Fibroblast of skin of scalp (primary cell): ENCODE measurements at places on chromosomes 1 and 21.

GRCh38 chr1:211133393-211133835 is 534 bp downstream of the KCNH1 start:
- DNase-seq = peak; percentile 11

DNA sequence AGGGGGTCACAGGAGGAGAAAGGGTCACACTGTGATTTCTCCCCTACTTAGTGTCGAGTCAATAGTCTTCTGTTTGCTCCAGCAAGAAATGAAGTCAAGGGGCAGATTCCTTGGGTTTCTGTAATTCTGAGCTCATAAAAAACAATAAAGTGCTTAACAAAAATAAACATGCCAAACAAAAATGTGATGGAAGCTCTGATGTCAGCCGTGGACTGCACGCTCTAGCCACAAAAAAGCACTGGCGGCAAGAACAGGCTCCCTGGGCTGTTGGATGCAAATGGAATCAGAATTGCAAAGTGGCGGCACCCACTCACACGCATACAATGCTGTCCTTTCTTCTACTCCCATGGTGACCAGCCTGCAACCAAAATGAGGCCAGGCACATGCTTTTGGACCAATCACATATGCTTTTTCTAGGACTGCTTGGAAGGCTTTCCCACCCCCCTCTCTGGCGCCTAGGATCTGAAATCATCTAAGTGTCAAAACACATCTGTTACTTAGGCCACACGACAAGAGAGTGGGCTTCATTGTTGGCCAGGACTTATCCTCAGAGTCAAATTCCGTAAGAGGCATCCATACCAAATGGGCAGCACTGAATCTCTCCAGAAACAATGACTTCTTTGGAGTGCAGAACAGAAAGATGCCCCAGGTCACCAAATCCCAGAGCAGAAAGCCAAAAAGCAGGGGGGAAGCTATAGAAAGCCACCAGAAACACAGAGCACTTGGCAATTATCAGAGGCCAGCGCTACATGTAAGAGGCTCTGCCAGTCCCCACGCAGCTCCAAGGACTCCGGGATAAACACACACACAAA is 9.2 kb downstream of the C1orf198 start:
- DNase-seq = peak; percentile 73

DNA sequence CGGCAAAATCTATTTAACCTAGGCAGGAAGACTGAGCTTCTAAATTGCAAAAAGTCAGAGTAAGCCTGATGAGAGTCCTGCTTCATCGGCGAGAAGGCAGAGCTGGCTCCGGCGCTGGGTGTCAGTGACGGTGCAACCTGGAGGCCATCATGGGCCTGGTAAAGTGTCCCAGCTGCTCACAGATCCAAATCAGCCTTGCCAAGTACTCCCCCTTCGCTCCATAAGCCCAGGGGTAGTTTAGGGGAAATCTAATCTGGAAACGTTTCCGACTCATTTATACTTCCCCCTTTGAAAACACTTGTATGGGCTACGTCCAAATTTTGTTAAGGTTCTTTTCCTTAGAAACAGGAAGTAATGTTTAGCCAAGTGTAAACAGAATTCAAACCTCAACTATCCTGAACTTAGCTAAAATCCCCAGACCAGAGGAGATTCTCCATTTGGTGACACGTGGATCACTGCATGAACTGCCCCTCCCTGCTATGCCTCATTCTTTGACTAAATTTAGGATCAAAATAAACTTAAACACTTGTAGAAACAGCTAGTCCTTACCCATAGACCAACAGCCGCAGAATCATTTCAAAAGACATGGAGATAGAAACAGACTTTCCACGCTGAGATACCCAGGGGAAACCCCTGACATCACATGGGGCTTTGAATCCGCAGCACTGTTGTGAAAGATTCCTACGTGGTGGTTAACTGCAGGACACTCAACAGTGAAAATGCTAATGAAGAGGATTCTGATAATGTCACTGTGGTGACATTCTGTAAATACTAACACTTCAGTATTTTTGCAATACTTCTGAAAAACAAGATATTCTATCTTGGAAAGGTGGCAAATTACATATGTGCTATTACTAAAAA is 172.7 kb downstream of the TGFBR3 start:
- DNase-seq = peak; percentile 48

- DNase-seq = peak; percentile 81
These were observed 83.5 kb upstream of the ADGRL2 start for GRCh38 chr1:81717230-81717629.

DNA sequence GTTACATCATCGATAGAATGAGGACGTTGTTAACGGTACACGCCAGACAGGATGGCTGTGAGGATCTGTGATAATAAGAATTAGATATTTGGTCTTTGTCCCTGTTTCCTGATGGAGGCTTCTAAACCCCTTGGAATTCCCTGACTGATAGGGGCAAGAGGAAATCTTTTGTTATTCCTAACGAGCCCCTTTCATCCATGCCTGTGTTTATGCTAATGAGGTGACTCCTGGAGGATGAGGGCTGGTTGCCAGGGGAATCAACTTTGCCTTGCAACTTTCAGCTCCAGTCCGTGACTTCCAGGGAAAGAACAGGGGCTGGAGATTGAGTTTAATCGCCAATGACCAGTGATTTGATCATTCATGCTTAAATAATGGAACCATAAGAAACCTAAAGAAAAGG is 39.3 kb upstream of the NLRP3 start:
- no peak for DNase-seq

- no peak for DNase-seq
These were observed 12.4 kb downstream of the COL18A1 start for GRCh38 chr21:45417256-45417950.

DNA sequence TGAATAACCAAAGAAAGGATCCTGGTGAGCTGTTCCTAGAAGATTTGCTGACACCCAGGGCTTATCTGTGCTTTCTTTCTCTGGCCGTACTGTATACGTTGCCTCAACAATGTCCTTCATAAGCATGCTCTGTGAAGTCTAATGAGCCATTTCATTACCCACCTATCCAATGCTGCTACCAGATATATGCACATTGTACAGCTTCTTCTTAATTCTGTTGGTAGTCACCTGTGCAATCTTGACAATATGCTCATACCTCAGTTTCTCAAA is 731.8 kb upstream of the NCAM2 start:
- no peak for DNase-seq

DNA sequence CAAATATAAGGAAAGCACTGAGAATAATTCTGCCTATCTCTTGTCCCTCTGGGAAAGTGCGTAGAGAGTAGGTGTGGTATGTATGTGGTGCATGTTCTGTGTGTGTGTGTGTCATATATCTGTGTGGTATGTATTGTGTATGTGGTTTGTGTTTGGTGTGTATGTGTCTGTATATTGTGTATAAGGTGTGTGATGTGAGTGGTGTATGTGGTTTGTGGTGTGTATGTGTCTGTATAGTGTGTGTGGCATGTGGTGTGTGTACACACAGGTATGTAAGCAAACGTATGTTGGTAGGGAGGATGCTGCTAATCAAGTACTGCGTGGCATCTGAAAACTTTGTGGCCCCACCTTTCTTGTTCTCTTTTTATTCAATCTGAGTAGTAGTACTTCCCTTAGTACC is 68.3 kb upstream of the LAX1 start:
- no peak for DNase-seq

GRCh38 chr1:172149346-172149745 is 271.1 kb upstream of the C1orf105 start:
- peak; percentile 57 for DNase-seq

DNA sequence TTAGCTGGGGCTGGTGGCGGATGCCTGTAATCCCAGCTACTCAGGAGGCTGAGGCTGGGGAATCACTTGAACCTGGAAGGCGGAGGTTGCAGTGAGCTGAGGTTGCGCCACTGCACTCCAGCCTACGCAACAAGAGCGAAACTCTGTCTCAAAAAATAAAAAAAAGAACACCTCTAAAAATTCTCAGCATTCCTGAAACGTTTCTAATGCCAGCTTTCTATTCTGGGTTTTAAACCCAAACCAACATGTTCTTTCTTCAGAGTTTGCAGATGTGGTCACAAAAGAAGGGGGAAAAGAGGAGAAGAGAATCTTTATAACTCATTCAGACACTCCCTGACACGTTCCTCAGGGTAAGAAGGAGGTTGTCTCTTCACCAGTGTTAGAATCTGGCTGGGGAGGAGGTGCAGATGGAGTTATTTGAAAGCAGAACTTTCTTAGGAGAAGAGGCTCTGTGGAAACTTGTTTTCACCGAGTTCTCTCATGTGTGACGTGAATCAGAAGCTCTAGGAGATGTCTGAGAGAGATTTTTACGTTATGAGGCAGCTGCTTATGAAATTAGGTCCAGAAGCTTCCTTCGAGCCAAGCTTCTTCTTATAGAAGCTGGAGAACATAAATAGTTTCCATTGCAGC is 17.8 kb upstream of the CNR2 start:
- peak; percentile 52 for DNase-seq

- no peak for DNase-seq
These were observed 37.2 kb downstream of the ACTA1 start for GRCh38 chr1:229396585-229397206.

DNA sequence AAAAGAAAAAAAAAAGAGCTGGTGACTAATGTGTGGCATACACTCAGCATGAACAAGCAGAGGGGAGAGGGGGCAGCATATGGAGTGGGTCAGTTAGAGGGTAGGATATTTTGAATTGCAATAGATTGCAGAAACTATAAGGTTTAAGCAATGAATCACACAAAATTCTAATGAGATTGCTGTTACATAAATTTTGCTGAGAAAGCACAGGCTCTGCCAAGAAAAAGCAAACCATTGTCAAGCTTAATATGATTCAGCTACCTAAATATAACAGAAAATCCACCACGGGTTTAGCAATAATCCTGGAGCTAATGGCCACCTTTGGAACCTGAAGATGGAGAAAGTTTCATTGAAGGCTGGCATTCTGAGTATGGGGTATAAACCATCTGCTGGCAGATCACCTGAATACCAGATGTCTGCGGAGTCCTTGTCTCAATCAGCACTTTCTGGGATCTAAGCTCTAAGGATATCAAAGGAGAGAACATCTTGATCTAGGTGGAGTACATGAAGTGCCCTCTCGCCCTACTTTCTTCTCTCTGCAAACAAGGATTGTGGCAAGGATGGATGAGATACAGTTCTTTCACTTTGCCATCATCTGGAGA is 30.3 kb upstream of the ANGPTL7 start:
- DNase-seq = peak; percentile 96

DNA sequence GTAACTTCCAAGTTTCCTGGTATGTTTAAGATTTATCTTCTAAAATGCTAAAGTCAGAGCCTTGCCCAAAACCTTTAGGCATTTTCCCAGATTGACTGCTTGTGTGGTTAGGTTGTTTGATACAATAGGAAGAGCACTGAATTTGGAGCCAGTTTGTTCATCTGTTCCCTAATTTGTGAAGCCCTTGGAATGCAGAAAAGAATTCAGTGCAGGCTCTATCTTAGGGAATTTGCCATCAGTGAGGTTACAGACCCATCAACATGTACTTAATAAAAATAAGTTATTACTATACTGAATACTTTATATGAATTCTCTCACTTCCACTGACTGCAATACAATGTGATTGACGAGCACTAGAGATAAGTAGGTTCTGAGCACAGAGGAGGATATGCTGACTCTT is 120.2 kb downstream of the PIK3R3 start:
- peak; percentile 5 for DNase-seq

GRCh38 chr21:45791562-45792418 is 148.3 kb downstream of the PCBP3 start:
- DNase-seq = no peak
